ENCODE measurements at places on chromosomes 3 and 15.

DNA sequence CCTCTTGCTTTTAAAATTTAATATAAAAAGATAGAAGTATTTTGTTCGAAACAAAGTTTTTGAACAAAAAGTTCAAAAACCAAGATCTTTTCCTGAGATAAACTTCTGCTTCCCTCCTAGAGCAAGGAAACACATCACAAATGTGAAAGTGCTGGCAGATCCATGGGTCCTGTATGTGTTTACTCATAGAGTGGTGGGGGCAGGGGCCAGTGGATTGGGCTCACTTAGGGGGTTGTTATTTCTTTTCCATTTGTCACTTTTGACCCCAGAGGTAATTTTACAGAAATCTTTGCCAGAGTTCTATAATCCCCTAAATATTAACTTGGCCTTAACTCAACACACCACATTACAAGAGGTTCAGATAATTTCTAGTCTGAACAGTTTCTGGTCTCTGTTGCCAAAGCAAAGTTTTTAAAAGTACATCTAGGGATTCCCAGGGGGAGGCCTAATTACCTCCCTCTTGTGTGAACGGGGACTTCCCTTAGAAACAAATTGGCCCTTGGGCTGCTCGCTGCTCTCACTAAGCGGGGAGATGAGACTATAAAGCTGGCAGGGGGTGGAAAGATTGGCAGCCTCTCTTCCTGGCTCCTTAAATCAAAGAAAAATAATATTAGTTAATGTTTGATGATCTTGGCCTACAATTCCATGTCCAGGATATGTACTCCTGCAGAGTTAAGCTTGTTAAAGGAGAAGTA lies 66.8 kb upstream of the PTX3 start:
- DNase-seq, result no peak

GRCh38 chr3:126349611-126350501 lies 7.4 kb downstream of the KLF15 start:
- no peak for DNase-seq

DNA sequence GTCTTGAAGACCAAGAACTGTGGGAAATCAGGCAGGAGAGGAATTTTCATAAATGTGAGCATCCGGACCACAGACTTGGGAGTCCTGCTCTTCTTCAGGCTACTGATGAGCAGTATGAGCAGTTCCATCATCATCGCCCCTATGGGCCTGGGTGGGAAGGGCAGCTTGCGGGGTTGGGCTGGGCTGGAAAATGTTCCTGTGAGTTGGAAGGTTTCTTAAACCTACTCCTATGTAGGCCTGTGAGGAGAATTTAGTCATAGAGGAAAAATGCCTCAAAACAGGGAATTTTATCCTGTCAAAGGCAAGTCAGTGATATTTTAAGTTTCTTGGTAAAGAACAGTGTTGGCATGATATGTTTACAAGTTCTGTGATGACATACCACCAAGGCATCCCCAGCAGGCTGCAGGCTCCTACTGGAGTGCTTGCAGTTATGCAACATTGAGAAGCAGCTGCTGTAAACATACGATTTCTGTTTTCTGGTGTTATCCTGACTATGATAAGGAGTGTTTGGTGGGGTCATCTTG lies 10.3 kb downstream of the MASP1 start:
- DNase-seq, result no peak

- DNase-seq, result no peak
Observed at GRCh38 chr15:92915766-92916435, 15.8 kb downstream of the CHD2 start.

GRCh38 chr15:48905847-48906246 lies 27.9 kb downstream of the EID1 start:
- no peak for DNase-seq

GRCh38 chr15:66839506-66840112 lies 137.6 kb downstream of the SMAD6 start:
- DNase-seq, result no peak
